ENCODE measurements at places on chromosomes 6 and 20. TPM values are rescaled to one million over a fixed set of nuclear protein-coding genes. Genes with fewer than 3 reads are reported as not detected.
A peak's percentile ranks its signal among the peaks of the same experiment; 100 is the strongest.

The C6orf52 gene
- total RNA-seq = 2.9 TPM

DNA sequence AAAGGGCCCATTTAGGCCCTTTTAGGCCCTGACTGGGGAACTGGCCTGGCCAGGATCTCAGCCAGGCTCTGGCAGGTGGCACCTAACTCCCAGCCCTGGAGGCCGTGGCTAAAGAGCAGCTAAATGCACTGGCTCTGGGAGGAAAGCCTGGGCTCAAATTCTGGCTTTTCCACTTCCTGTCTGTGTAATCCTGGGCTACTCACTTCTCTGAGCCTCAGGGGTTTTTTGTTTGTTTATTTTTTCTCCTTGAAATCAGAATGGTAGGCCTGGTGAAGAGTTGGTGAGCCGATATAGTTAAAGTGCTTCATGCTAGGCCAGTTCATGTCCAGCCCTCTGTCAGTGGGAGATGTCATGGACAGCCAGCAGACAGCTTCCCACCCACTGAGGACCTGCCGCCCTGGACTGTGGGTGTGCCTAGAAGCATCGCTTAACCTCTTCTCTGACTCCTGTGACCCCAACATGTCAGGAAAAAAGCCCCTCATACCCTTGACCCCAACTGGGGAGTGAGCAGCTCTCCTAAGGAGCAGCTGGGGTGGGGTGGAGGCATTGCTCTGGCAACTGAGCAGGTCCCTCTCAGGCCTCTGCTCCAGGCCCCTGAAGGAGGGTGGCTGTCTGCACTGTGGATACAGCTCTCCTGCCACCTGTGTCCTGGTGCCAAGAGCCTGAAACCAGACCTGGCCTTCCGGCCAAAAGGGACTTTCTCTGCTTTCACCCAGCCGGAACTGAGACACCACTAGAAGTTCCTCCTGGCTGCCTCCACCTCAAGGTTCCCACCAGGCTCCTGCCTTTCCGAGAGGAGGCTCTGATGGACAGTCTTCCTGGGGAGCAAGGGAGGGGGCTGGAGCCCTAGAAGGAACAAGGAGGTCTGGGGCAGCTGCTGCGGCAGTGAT, 57.2 kb upstream of the MYL9 start:
- DNase-seq = no peak

DNA sequence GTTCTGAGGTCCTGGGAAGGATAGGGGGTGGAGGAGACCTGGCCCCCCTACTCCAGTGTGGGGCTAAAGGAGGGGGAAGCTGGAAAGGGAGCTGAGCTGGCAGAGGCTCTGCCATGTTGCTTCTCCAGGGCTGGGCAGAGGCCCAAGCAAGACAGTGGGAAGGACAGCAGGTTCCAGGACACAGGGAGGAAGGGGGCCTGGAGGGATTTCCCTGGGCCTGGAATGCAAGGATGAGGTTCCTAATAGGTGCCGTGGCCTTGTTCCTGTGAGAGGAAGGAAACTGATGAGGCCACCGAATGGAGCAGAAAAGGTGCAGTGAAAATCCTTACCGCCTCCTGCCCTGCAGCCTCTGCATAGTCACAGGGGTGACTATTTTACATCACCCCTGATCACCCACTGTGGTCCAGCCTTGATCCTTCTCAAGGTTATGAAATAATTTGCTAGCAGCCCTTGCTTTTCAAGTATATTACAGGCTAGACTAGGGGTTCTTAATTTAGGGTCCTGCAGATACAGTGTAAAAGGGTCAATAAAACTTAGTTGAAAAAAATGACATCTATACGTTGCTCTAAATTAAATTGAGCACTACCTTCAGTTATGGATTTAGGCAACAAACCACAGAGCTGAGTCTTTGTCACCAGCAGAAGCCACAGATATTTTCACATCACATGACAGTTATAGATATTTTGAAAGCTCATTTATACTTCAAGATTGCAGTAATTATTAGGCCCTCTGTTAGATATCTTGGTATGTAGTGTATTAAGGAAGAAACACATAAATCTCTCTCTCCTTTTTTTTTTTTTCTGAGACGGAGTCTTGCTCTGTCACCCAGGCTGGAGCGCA, 45.7 kb upstream of the RNF24 start:
- no peak for DNase-seq

The TMEM200A gene
- total RNA-seq = 12.8 TPM

GRCh38 chr6:34132486-34133185, 13.3 kb downstream of the GRM4 start:
- DNase-seq = peak; percentile 90

The MATN4 gene
- 0.06 TPM for total RNA-seq

The LY6G5C gene
- total RNA-seq = not detected

The SEL1L2 gene
- 2.5 TPM for total RNA-seq

GRCh38 chr6:113625850-113626249, 231.3 kb upstream of the MARCKS start:
- no peak for DNase-seq

GRCh38 chr6:41132254-41132653, 21.9 kb downstream of the TREML1 start:
- DNase-seq = no peak

The MLN gene
- total RNA-seq = not detected

The MCHR2 gene
- not detected for total RNA-seq

GRCh38 chr20:38450412-38450975, 15.4 kb upstream of the SNHG17 start:
- no peak for DNase-seq

GRCh38 chr20:20593447-20594170, 118.8 kb downstream of the RALGAPA2 start:
- DNase-seq = peak; percentile 87

GRCh38 chr6:32668226-32668747, 1.8 kb upstream of the HLA-DQB1 start:
- peak; percentile 46 for DNase-seq

GRCh38 chr6:121590438-121590837, 155.0 kb downstream of the GJA1 start:
- no peak for DNase-seq

- no peak for DNase-seq
Observed at GRCh38 chr6:108502832-108503231, 57.9 kb upstream of the FOXO3 start.

GRCh38 chr6:8783191-8783590, 347.8 kb upstream of the SLC35B3 start:
- DNase-seq = no peak

- no peak for DNase-seq
Observed at GRCh38 chr6:100105138-100105537, 111.1 kb upstream of the MCHR2 start.

The ZNF318 gene
- total RNA-seq = 17.6 TPM

The SRSF3 gene
- total RNA-seq = 297 TPM

The ID1 gene
- 133 TPM for total RNA-seq

DNA sequence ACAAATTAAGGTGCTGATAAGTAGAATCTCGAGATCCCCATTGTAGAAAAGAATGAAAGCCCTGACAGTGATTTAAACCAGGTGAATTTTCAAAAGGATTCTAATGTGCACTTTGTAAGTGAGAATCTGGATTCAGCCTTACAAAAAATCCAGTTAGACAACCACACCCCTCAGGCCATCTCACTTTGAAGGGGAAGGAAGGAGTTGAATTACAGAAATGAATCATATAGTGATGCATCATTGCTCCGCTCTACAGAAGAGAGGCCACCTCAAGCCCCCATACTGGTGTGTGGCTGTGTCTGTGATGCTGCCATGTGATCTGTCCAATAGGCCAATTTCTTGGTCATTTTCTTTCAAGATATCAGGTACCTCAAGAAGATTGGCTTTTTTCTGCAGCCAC, 85.5 kb upstream of the NT5E start:
- no peak for DNase-seq

The TMEM14A gene
- total RNA-seq = 33.7 TPM

The ENPP4 gene
- 13.1 TPM for total RNA-seq

- DNase-seq = peak; percentile 74
Observed at GRCh38 chr6:42075159-42075838, 25.0 kb downstream of the TAF8 start.

- no peak for DNase-seq
Observed at GRCh38 chr6:43789447-43789846, 19.4 kb downstream of the VEGFA start.

GRCh38 chr6:119312441-119312840, 37.1 kb downstream of the MAN1A1 start:
- no peak for DNase-seq
